ENCODE measurements at places on chromosomes 5 and 9. TPM values are rescaled to one million over a fixed set of nuclear protein-coding genes. Genes with fewer than 3 reads are reported as not detected.

ZNF879 gene
- 6.4 TPM for total RNA-seq

CYSRT1 gene
- total RNA-seq: 0.27 TPM

LPAR1 gene
- total RNA-seq: 12.4 TPM

GRIN3A gene
- total RNA-seq: 0.49 TPM

GFPT2 gene
- total RNA-seq: 8.4 TPM

C5orf52 gene
- total RNA-seq: not detected

ADAMTS6 gene
- 1.5 TPM for total RNA-seq

LEAP2 gene
- total RNA-seq: 1.9 TPM

TIFAB gene
- not detected for total RNA-seq

SLC45A2 gene
- not detected for total RNA-seq

IL5 gene
- total RNA-seq: not detected

TAS2R1 gene
- not detected for total RNA-seq

NEUROG1 gene
- not detected for total RNA-seq

SH3RF2 gene
- 376 TPM for total RNA-seq

IFNK gene
- total RNA-seq: not detected

PRR16 gene
- 15.3 TPM for total RNA-seq

SCGB3A2 gene
- total RNA-seq: not detected

DEPDC1B gene
- 0.30 TPM for total RNA-seq

MTMR12 gene
- total RNA-seq: 13.8 TPM

DNA sequence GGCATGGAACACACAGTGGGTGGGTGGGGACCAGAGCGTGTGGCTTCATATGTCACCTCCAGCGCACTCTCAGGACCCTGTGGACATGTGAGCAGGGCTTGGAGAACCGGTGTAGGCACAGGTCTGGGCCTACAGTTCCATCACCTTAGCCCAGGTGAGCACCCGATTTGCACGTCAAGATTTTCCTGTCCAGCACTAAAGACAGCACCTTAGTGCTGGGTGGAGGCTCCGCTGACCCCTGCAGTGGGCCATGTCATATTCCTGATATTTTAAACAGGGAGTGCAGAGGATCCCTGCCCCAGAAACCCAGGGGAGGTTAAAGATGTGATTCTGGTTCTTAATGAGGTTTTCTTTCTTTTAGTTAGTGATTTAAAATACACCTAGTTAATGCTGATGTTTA is 356.0 kb upstream of the IRX4 start:
- DNase-seq: no peak

DNA sequence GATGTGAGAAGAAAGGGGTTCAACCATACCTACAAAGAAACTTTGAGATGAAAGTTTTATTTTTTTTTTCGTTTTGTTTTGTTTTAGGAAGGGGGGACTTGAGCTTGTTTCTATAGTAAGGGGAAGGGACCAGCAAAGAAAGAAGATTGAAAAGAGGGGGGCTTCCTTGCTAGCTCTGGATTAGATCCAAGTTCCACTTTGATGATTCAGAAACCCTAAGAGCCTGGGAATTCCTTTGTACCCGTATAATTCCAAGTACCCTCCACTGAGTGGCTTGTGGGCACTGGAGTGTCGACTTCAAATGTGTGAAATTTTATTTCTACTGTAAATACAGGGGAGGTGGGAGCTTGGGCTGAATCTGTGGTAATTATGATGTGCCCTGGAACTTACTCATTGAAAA is 10.9 kb downstream of the MAMDC2 start:
- no peak for DNase-seq

DNA sequence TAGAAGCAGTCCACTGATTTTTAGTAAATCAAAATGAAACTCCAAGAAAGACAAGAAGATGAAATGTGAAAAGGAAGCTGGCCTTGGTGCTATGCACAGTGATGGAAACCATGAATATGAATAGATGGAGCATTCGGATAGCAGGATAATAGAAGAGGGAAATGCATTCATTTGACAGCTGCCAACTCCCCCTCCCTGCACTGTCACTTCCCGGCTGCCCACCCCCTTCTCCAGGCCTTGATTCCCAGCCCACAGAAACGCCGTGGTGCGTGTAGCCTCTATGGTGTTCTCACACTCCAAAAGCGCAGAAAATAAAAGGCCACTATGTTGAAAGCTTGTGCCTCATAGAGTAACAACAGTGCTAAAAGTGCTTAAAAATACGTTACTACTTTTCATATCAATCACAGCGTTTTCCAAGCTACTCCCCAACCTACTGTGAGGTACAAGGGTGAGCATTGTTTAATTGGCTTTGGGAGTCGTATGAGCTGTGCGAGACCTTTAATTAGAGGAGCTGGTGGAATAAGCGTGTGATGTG is 26.1 kb upstream of the IFNK start:
- no peak for DNase-seq

- DNase-seq: no peak
These were observed 9.0 kb upstream of the PAPPA start for GRCh38 chr9:116144555-116144954.

- no peak for DNase-seq
These were observed 572.1 kb upstream of the DMAC1 start for GRCh38 chr9:8371686-8372085.

DNA sequence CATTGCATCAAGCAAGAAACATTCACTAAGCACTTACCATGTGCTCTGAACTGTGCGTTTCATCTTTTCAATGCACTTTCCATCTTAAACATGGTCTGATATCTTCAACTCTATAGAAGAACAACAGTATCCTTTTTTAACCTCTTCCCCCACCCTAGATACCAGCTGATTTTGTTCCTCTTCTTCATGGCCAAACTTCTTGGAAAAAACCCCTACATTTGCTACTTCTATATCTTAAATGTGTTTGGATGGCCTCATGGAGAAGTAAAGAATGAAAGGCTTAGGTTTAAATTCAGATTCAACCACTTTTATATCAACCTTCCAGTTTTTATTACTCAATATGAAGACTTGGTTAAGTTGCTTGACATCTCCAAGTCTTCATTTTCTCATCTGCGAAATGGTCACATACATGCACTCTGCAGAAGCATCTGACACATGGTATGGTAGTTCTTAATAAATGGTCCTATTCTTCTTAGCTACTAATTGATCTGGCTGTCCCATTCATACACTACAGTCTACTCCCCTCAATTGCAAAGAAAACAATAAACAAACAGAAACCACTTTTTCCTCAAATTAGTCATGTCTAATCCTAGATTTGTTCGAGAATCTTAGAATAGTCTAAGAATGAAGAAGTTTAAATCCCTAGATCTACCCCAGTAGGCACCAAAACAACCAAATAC is 59.4 kb downstream of the FYB1 start:
- no peak for DNase-seq

GRCh38 chr5:153903321-153903720 is 135.4 kb downstream of the FAM114A2 start:
- no peak for DNase-seq

- no peak for DNase-seq
These were observed 20.5 kb downstream of the SMIM15 start for GRCh38 chr5:61141801-61142200.

GRCh38 chr9:125913551-125913950 is 166.4 kb downstream of the PBX3 start:
- DNase-seq: no peak

GRCh38 chr5:177132136-177133095 is 1.2 kb upstream of the NSD1 start:
- peak; percentile 26 for DNase-seq

DNA sequence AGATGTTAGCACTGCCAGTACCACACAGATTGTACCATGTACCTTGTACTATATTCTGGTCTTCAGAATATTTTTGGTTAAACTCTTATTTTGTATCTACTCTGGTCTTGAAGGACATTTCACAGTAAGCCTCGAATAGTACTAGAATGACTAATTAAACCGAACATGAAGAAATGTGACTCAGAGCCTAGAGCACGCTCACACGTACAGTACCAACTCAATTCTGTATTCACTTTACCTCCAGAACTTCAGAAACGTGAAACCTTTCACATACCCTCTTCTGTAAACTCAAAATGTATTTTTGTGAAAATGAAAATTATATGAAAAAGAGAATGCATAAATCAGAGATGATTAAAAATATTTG is 112.8 kb downstream of the MVB12B start:
- no peak for DNase-seq

- no peak for DNase-seq
These were observed 373.6 kb downstream of the NTRK2 start for GRCh38 chr9:85042981-85043647.

DNA sequence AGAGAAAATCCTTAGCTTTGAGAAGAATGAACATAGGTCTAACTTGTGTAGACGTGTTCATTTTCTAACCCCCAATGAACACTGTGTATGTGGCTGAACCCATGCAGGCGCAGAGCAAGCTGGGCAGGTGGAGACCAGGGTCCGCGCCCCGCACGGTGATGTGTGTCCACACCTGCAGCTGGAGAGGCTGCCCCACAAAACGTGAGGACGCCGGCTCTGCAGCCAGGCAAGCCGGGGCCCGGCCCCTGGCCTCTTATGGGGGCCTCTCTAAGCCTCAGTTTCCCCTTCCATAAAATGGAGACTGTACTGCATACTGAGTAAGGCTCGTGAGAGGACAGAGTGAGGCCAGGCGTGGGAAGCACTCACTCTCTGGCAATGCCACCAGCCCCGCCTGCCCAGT is 124.7 kb upstream of the RAPGEF1 start:
- DNase-seq: no peak

- DNase-seq: no peak
These were observed 175.2 kb upstream of the DAP start for GRCh38 chr5:10936081-10936855.

GRCh38 chr5:170254056-170254455 is 21.3 kb downstream of the C5orf58 start:
- DNase-seq: no peak

GRCh38 chr9:86601697-86602096 is 247.5 kb upstream of the TUT7 start:
- DNase-seq: no peak

GRCh38 chr5:150460781-150461180 is 11.2 kb upstream of the RPS14 start:
- no peak for DNase-seq

GRCh38 chr9:120109242-120109641 is 470.7 kb downstream of the CDK5RAP2 start:
- DNase-seq: no peak

- DNase-seq: no peak
These were observed 1466.0 kb upstream of the C9orf72 start for GRCh38 chr9:29039258-29039657.

GRCh38 chr5:112310746-112311145 is 108.3 kb downstream of the EPB41L4A start:
- no peak for DNase-seq

DNA sequence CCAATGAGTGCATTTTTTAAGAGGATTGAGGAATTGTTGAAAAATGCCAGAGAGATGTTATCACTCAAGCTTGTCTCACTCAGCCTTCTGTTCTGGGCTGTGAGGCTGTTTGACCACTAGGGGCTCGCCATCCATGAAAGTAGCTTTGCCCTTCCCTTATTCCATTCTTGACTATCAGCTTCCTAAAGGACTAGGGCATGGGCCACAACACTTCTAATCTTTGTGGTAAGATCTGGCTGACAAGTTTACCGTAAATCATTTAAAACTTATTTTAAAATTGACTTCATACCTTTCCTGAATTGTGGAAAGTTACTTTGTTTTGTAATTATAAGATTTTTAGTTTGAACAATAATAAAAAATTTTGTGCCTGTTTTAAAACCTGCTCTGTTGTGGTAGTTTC is 49.5 kb downstream of the TJP2 start:
- DNase-seq: no peak

DNA sequence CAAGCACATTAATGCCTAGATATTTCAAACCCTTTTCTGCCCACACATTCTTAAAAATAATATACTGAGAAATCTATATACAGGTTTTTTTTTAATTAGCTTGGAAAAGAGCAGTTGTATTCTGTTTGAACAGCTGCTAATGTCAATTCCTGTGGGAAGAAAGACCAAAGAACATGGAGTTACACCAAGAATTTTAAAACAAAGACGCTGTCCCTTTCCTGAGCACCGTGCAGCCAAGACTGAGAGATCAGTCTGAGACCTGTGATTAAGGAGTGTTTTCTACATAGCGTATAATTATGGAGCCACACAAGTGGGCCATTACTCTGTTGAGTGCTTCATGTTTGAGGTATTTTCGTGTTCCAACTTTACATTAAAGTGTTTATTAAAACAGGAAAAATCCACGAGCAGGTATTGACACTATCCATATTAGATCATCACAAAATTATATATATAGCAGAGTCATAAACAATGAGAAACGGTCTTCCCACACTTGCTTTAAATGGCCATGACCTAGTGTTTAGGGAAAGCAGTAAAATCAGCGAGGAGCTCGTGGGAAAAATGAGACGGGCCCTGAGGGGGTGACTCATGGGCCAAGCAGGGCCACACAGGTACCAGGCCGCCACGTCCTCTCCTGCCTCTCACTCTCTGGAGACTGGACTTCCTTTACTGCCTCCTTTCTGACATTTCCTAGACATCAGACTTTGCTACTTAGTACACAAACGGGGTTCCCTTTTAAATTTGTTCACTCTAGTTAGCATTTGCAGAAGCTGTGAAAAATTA is 153.1 kb upstream of the OTULINL start:
- no peak for DNase-seq

DNA sequence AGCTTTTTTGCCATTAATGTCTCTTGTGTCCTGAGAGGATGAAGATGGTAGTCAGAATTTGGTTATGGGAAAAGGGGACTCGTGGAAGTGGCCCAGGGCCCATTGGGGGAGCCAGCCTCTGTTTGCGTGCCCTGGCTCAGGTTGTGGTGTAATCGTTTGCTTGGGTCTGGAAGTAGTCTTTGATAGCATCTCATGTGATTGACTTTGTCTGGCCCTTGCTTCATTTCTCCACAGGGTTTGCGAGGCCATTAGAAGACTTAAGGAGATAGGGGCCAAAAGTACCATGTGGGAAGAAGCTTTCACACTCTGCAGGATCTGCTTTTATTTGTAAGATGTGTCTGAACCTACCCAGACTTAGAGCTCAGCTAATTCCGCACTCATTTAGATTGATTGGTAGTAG is 114.5 kb downstream of the FGF1 start:
- DNase-seq: no peak

- no peak for DNase-seq
These were observed 40.7 kb downstream of the KIAA0825 start for GRCh38 chr5:94577466-94578245.

- DNase-seq: no peak
These were observed 319.8 kb downstream of the ASTN2 start for GRCh38 chr9:117095081-117095480.

GRCh38 chr9:4035777-4036176 is 264.1 kb downstream of the GLIS3 start:
- DNase-seq: no peak

GRCh38 chr5:154194345-154195329 is 4.1 kb downstream of the GALNT10 start:
- DNase-seq: no peak

GRCh38 chr5:51961154-51961562 is 577.9 kb downstream of the ISL1 start:
- DNase-seq: no peak

- peak; percentile 86 for DNase-seq
These were observed 885 bp downstream of the RNF44 start for GRCh38 chr5:176536132-176536901.
